ENCODE measurements at places on chromosomes 1 and 21. TPM values are rescaled to one million over a fixed set of nuclear protein-coding genes. Genes with fewer than 3 reads are reported as not detected.

- no peaks in the 10 kb centered on the region for H3K36me3 ChIP-seq
- no peak overlapping the region for H3K4me3 ChIP-seq
- H3K27me3 ChIP-seq: no peaks in the 10 kb centered on the region
- H3K27ac ChIP-seq: no peak overlapping the region
- H3K4me1 ChIP-seq: no peaks in the 10 kb centered on the region
- no peak for DNase-seq
Measured at GRCh38 chr1:108050911-108051629, 86.1 kb upstream of the VAV3 start.

DNA sequence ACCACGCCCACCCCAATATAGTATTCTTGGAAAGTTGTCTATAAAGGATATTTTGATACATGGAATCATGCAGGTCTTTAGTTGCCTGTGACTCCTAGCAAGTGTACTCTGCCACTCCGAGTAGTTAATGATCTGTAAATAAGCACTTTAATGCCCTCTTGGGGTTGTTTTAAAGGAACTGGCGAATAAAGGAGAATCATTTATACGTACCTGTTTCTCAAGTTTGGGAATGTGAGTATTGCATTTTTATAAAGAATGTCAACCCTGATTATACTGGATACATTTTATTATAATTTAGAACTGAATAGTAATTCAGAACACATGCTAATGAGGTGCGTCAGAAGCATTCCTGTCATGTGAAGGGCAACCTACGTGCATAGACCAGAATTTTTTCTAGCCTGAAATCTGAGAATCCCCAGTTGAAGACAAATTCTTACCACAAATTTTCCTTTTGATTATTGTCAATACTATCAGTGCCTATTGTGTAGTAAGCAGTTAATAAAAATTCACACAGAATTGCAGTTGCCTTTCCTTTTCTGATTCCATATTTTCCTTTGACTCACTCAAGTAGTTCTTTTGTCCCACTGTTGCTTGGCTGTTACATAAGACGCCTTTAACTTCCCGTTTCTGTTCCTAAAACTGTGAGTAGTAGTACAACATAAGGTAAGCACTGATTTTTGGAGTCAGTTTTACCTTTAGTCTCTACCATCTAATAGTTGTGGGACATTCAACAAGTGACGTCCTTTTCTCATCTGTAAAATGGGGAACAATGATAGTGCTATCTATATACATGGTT lies 5.1 kb downstream of the AHCYL1 start:
- no peaks in the 10 kb centered on the region for H3K4me1 ChIP-seq
- no peaks in the 10 kb centered on the region for H3K27me3 ChIP-seq
- H3K27ac ChIP-seq: no peak overlapping the region

- no peaks in the 10 kb centered on the region for H3K36me3 ChIP-seq
- peaks cover 23% of the 10 kb centered on the region for H3K4me1 ChIP-seq
- H3K27ac ChIP-seq: peak overlapping the region; percentile 91
- no peak for DNase-seq
- no peak overlapping the region for H3K4me3 ChIP-seq
Measured at GRCh38 chr1:59151860-59152259, 145.0 kb upstream of the FGGY start.

DNA sequence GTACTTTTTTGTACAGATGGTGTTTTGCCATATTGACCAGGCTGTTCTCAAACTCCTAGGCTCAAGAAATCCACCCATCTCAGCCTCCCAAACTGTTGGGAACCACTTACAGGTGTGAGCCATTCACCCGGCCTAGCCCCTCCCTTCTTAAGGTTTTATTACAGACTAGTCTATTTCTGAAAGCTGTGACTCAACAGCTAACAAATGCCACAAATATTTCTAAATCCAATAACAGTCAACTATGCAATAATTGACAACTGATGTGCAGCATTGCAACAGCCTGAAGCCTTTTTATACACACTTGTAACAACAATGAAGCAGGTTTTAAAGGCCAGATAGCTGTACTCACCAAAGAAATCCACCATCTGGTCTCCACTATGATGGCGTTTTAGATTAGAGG lies 51.4 kb downstream of the GRIK1 start:
- no peaks in the 10 kb centered on the region for H3K36me3 ChIP-seq
- H3K4me1 ChIP-seq: no peaks in the 10 kb centered on the region
- no peak overlapping the region for H3K27ac ChIP-seq
- no peak overlapping the region for H3K4me3 ChIP-seq
- no peaks in the 10 kb centered on the region for H3K27me3 ChIP-seq

DNA sequence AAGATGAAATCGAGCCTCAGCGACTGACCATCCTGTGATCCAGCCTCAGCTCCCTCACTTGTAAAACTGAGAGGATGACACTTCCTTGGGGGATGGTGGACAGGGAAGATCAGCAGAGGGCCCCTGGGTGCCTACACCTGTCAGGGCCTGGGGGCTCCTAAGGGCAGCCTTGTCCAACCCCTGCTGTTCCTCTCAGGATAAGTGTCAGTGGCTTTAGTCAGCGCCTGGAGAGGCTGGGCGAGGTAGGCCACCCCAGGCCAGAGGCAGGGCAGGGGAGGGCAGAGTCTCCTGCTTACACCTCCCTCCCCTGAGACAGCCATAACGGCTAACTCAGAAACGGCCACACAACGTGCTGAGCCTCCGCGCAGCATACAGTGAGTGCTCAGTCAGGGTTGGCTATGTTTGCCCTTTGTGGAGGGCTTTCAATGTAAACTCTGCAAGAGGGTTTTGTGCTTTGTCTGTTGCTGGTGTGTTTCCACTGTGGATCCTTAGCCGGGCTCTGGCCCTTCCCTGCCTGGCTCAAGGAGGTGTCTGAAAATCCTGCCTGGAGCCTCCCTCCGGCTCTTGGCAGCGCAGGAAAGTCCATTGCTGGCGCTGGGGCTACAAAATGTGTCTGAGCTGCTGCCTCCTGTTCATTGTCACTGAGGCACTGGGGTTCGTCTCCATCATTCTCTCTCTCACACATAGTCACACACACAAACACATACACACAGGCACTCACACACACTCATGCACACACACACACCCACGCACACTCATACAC lies 588.4 kb downstream of the PTPRU start:
- no peaks in the 10 kb centered on the region for H3K36me3 ChIP-seq
- no peak for DNase-seq
- H3K4me3 ChIP-seq: no peak overlapping the region
- no peak overlapping the region for H3K27ac ChIP-seq
- H3K4me1 ChIP-seq: no peaks in the 10 kb centered on the region

- H3K36me3 ChIP-seq: no peaks in the 10 kb centered on the region
- H3K4me1 ChIP-seq: no peaks in the 10 kb centered on the region
- no peak for DNase-seq
- no peak overlapping the region for H3K27ac ChIP-seq
Measured at GRCh38 chr1:28985427-28985826, 71.1 kb downstream of the EPB41 start.

The DPT gene
- total RNA-seq: 4.1 TPM

DNA sequence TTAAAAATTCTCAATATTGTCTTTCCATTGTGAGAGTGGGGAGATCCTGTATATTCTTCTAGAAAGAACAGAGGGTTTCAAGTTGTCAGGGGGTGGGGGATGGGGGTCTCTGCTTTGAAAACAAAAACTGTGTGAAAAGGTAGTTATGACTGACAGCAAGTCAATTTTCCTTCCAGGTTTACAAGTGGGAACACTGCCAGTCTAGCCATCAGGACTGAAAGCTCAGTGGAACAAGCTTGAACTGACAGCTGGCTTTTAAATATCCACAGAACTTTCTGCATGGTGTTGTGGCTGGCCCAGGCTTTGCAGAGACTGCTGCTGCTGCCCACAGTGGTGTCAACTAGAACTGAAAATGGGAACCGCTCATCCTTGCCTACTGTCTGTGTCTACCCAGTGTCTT lies 162.6 kb downstream of the TNR start:
- H3K4me1 ChIP-seq: no peaks in the 10 kb centered on the region
- no peak overlapping the region for H3K27ac ChIP-seq
- DNase-seq: no peak
- no peak overlapping the region for H3K4me3 ChIP-seq

- no peak overlapping the region for H3K4me3 ChIP-seq
- H3K36me3 ChIP-seq: no peaks in the 10 kb centered on the region
- DNase-seq: no peak
- no peak overlapping the region for H3K27ac ChIP-seq
- no peaks in the 10 kb centered on the region for H3K27me3 ChIP-seq
- H3K4me1 ChIP-seq: no peaks in the 10 kb centered on the region
Measured at GRCh38 chr1:41508290-41508689, 23.8 kb upstream of the EDN2 start.

The C1orf87 gene
- total RNA-seq: under 0.01 TPM

The CD5L gene
- total RNA-seq: not detected

DNA sequence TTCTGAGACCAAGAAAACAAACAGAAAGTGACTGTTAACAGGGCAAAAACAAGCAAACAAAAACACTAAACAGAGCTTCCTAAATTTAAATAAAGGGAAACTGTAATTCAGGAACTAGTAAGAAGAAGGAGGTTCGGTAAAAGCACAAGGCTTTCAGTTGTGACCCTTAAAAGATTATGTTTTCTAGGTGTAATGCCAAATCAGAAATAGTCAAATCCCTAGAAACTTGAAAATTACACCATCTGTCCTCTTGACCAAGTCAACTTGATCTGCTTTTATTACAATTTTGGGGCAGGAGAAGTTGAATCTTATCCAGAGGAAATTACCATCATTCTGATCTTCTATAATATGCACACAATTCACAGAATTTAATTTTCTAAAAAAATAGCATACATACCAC lies 754.0 kb upstream of the ADGRL4 start:
- DNase-seq: no peak
- H3K27ac ChIP-seq: no peak overlapping the region
- no peak overlapping the region for H3K4me3 ChIP-seq
- no peaks in the 10 kb centered on the region for H3K27me3 ChIP-seq
- H3K4me1 ChIP-seq: no peaks in the 10 kb centered on the region
- no peaks in the 10 kb centered on the region for H3K36me3 ChIP-seq
